SIG-M5 (cell line): ENCODE measurements at places on chromosomes 12 and 14.

- no peak for DNase-seq
These were observed 239.4 kb upstream of the KRR1 start for GRCh38 chr12:75750716-75751306.

GRCh38 chr12:118103201-118103600 is 610 bp downstream of the VSIG10 start:
- no peak for DNase-seq

DNA sequence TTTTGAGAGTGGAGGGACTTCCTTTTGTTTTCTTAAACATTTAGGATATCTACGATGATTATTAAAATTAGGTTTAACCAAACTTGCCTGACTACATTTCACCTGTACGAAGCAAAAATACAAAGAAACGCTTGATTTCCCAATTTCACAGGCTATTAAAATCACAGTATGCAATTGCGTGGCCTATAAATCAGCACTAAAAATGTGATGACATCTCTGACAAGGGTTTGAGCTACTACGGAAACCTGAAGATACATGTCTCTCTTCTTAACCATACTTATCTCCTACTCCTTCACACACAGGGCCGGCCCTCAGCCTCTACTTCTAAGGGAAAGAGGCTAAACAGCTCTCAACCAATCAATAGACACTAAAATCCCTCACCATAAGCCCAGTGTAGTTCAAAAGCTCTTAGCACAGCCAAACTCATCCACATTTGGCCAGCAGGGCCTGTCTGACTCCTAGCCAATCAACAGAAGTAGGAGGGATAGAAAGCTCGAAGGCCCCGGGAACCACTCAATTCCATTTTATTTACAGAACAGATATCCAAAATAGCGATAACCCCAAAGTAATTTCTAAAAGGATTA is 137.3 kb downstream of the FOXN3 start:
- DNase-seq, result no peak

DNA sequence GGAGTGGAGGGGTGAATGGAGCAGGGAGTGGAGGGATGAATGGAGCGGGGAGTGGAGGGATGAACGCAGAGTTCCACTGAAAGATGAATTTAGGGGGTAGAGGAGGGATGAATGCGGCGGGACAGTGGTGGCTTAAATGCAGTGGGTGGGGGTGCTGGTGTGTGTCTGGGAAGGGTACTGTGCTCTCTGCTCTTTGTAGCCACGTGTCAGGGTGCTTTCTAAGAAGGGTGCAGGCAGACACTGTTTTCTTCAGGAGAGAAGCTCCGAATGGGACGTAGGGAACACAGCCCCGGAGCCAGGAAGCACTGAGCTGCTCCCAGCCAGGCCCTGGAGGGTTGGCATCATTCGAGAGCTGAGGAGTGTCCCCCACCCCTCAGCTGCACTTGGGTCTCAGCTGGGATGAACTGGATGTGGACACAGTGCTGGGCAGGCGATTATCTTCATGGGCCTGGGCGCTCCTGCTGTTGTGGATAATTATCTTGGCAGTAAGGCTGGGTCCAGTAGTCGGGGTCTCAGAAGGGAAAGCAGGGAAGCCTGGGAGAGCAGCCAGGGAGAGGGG is 9.5 kb upstream of the CEP170B start:
- DNase-seq, result no peak

DNA sequence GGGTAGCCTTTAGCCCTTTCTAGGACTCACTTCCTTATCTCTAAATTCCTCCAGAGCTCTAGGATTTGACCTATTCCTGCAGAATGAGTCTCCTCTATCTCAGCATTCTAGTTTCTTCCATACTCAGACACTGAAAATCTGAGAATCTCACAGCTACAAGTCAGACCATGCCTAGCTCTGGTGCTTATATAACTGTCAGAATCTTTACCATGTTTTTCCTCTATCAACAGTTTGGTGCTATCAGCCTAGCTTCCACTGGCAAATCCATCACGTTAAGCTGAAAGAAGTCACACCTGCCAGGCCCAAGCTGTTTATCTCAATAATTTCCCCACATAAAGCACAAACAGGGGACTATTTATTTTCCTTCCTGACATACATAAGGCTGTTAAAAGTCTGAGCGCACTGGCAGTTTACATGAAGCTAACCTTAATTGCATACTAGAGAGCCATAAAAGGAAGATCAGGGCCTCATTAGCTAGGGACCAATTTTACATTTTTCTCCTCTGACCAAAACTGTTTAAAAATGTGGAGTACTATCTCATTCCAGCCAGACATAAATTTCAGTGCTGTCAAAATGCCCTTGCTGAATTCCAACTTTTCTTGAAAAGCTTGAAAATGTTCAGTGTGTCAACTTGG is 270.5 kb downstream of the C12orf75 start:
- no peak for DNase-seq

DNA sequence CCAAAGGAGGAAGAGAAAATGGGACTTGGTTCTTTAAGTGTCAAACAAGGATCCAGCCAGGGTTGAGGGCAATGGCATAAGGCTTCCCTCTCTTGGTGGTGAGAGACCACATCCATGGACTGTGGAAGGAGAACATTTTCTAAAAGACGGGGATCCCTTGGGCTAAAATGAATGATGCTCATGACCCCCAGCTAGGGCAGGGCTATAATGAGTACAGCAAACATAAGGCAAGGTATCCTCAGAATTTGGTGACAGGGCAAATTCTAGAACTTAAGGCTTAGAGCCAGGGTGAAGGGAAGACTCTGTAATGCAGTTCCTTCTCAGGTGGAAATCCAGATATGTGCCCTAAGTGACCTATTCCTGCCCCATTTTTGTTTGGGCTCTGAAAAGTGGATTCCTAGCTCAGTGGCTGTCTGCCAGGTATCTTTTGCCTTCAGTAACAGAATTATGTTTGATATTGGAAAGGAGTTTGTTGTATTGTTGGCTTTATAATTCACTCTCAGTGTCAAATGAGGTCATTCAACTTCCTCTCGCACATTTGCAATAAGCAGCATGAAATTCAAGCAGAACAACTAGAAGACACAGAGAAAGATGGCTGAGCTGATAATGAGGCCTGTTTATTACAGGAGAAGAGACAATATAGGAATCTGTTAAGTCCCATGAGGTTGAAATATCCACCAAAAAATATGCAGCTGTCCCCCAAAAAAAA is 76.8 kb downstream of the DAD1 start:
- no peak for DNase-seq

GRCh38 chr12:51534216-51535074 is 56.6 kb upstream of the SCN8A start:
- no peak for DNase-seq

DNA sequence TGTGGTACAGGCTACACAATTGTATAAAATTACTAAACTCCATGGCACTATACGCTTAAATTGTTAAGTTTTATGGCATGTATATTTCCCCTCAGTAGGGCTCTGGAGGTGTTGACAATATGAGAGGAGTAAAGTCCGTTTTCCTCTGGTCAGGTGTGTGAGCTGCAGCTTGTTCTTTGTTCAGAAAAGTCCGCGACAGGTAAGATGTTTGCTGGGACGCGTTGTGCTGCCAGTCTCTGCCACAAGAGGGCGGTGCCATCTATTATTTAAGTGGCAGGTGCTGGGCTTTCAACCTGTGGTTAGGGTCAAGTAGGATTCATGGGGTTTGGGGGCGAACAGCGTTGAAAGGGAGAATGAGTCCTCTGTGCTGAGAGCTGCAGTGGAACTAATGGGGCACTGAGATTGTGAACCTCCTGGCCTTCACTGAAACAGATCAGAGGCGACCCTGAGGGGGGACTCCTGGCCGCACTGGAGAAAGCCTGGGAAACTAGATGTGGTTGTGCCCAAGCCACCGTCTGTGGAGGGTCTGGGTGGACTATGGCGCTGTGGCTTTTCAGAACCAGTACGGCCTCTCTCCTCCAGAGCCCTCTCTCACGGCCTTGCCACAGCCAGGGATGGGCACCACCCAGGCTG is 179.0 kb downstream of the SLC15A4 start:
- DNase-seq, result no peak

DNA sequence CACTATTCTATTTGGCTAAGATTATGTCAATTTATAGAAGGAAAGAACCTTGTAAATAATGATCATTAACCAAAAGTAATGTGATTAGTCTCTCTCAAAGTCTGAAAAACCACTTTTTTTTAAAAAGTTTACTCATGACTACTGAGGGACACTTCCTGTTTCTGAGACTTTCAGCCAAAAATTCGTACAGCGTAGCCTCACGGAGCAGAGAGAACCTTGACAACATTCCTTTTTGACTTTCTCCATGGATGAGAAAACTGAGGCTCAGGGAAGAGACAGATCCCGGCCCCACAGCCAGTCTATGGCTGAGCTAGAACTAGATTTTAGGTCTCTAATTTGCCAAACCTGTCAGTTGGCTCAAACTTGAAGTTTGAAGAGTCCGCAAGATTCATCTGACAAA is 68.2 kb downstream of the DAD1 start:
- DNase-seq, result no peak

GRCh38 chr14:100221533-100222223 is 17.3 kb upstream of the YY1 start:
- peak; percentile 43 for DNase-seq

DNA sequence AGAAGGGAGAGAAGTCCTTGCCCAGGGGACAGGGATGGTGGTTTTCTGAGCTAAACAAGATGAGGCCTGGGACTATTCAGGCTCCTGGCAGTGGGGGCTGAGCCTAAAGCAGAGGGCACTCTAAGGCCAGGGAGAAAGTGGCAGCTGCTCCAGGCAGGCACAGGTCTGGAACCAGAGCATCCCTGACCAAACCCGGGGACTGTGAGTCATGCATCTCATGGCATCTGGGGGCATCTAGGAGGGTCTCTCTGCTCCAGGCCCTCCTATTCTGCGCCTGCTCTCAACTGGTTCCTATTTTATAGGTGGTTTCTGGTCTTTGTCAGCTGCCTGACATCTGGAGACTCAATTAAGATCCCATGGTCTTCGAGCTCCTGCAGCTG is 11.6 kb downstream of the KRT7 start:
- DNase-seq, result no peak

DNA sequence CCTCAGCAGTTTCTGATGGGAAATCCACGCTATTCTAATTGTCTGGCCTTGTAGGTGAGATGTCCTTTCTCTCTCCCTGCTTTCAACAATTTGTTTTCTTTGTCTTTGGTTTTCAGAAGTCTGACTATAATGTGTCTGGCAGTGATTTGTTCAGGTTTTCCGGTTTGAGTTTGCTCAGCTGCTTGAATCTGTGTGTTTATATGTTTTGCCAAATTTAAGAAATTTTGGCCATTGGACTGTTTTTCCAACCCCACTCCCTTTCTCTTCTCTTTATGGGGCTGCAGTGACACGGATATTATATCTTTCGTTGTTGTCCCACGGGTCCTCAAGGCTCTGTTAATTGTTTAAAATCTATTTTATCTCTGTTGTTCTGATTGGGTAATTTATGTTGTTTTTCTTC is 105.0 kb downstream of the ADGRD1 start:
- no peak for DNase-seq

GRCh38 chr12:94725375-94726168 is 75.2 kb upstream of the TMCC3 start:
- DNase-seq, result no peak

DNA sequence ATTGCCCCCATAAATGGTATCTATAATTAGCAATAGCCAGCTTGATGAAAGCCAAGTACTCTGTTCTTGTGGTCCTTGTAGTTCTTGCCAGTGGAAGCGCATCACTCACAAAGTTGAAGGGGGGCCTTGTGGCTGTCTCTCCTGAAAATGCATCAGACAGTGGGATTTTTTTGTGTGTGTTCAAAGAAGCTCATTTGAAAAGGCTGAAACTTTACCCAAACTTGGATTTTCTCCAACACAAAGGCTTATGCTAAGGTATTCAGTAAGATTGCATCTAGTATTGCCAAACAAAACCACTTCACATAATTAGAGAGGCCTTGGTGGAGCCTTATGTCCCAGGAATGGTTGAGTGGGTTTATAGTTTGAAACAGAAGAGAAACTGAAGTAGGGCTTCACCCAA is 216.7 kb upstream of the TMTC1 start:
- DNase-seq, result no peak

GRCh38 chr12:50363141-50363540 is 33.3 kb downstream of the FAM186A start:
- no peak for DNase-seq

GRCh38 chr12:46406352-46407027 is 33.9 kb upstream of the SLC38A2 start:
- no peak for DNase-seq

GRCh38 chr12:12107678-12108077 is 36.9 kb downstream of the BCL2L14 start:
- DNase-seq, result no peak

DNA sequence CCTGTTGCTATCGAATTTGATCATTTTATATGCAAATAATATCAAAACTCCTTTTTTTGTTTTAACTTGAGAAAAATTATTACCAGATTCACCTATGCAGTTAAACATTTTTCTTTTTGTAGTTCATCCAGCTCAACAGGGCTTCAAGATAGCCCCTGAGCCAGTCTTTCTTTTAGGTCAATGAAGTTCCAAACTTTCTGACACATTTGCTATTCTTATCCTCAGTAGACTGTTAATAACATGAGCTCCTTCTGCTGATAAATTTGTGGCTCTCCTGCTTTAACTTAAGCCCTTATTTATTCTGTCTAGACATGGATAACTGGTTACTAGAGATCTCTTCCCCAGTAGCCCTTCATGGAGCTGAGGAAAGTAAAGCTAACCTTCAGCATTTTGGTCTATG is 33.2 kb upstream of the SSPN start:
- DNase-seq, result no peak

- DNase-seq, result no peak
These were observed 170.7 kb upstream of the KITLG start for GRCh38 chr12:88750867-88751543.

- peak; percentile 17 for DNase-seq
These were observed 84.4 kb downstream of the ARF6 start for GRCh38 chr14:49977126-49977841.

DNA sequence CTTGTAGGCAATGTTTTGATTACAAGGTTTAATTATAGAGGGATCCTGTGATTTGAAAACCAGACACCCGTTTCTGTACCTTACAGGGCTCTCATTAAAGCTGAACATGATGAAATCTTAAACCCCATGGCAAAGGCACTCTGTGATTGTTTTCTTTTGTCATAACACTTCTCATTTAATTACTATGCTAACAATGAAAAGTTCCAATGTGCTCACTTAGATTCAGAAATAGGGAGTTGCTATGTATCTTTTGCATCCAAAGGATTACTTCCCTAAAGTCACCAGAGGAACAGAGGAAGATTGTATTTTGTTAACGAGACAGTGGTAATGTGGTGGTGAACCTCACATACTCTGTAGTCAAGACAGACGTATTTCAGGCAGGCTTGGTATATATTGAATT is 81.5 kb upstream of the MYF6 start:
- no peak for DNase-seq

GRCh38 chr12:64893961-64894360 is 69.5 kb downstream of the TBC1D30 start:
- no peak for DNase-seq

DNA sequence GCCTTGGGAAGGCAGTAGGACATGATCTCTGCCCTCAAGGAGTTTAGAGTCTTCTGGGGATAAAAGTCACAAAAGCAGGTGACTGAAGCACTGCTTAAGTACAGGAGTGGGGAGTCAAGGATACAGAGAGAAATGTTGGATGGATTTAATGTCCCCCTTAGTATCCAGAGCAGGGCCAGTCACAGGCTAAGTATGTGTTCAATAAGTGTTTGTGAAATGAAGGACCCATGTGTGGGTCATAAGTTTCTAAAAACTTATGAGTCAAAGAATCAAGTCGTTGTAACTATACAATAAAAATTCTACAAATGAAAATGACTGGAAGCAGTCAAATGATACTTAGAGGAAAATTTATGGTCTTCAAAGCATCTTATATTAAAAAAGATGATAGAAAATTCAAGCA is 25.1 kb downstream of the KRT80 start:
- DNase-seq, result no peak

- no peak for DNase-seq
These were observed 79.2 kb upstream of the BTG1 start for GRCh38 chr12:92224685-92225331.
